ENCODE measurements at places on chromosomes 4 and X.

DNA sequence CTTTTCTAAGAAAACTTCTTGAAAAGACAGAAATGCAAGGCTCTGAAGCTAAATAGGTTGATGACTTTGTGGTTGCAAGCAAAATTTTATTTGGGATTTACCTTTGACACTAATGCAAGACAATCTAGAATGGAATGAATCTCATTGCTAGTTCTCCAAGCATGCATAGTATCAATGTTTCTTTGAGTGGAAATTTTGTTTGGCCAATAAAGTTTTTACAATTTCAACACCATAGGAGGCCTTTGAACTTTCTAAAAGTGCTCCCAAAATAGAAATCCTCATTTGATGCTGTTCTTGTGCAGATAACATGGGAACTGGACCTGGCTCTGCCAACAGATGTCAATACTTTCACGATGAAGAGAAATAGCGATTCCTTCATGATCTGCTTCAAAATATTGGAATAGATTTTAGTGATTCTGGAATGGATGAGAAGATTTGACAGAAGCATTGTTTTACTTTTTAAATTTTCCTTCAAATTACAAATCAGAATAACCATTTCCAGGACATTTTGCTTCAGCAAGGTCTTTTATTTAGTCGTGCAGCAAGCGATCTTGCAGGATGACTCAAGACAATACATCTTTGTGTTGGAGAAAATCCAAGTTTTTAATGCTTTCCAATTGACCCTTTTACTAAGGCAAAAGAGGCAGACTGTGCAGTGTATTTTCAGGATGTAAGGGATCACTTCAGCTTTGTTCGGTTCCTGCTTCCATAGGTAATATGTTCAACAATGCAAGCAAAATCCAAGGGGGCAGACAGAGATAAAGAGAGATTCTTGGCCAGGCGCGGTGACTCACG lies 51.7 kb upstream of the OTUD4 start:
- no peaks in the 10 kb centered on the region for H3K27me3 ChIP-seq
- DNase-seq = peak; percentile 54
- no peak overlapping the region for H3K27ac ChIP-seq
- H3K4me3 ChIP-seq = no peak overlapping the region
- H3K4me1 ChIP-seq = 0 out of 2 replicates have a peak, but pooled peaks cover 5% of the 10 kb centered on the region

- peak; percentile 20 for DNase-seq
- H3K27ac ChIP-seq = no peak overlapping the region
- no peaks in the 10 kb centered on the region for H3K36me3 ChIP-seq
Observed at GRCh38 chr4:114563536-114564315, 34.9 kb upstream of the UGT8 start.

- no peaks in the 10 kb centered on the region for H3K36me3 ChIP-seq
- no peak overlapping the region for H3K4me3 ChIP-seq
- DNase-seq = no peak
- H3K27me3 ChIP-seq = peaks cover 22% of the 10 kb centered on the region
Observed at GRCh38 chr4:186545436-186545835, 9.9 kb downstream of the MTNR1A start.

DNA sequence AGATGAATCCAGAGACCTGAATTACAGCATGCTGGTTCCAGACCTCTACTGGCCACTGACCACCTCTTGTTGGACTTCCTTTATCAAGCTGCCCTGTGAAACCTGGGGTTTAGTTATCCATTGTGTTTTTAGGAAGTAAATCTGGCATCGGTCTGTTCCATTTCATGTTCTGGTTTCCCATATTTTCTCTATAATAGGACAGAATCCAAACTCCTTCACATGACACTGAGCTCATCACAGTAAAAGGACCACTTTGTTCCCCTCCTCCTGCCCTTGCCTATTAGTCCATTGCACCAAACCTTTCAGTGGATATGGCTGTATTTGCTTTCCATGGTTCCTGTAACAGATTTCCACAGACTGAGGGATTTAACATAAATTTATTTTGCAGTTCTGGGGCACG lies 4.0 kb downstream of the MFAP3L start:
- no peak overlapping the region for H3K27ac ChIP-seq
- no peak overlapping the region for H3K4me3 ChIP-seq
- H3K27me3 ChIP-seq = peaks cover 26% of the 10 kb centered on the region
- no peaks in the 10 kb centered on the region for H3K4me1 ChIP-seq

GRCh38 chr4:45183905-45184304 lies 457.5 kb upstream of the GNPDA2 start:
- H3K4me1 ChIP-seq = no peaks in the 10 kb centered on the region
- H3K27me3 ChIP-seq = no peaks in the 10 kb centered on the region
- DNase-seq = no peak

- no peak overlapping the region for H3K4me3 ChIP-seq
- no peaks in the 10 kb centered on the region for H3K36me3 ChIP-seq
- H3K27me3 ChIP-seq = no peaks in the 10 kb centered on the region
- H3K4me1 ChIP-seq = peaks cover 3% of the 10 kb centered on the region
Observed at GRCh38 chrX:3609810-3610209, 103.6 kb downstream of the PRKX start.

- H3K27me3 ChIP-seq = no peaks in the 10 kb centered on the region
- peaks cover 18% of the 10 kb centered on the region for H3K4me1 ChIP-seq
- no peak overlapping the region for H3K27ac ChIP-seq
Observed at GRCh38 chr4:65046192-65047133, 623.8 kb downstream of the EPHA5 start.

DNA sequence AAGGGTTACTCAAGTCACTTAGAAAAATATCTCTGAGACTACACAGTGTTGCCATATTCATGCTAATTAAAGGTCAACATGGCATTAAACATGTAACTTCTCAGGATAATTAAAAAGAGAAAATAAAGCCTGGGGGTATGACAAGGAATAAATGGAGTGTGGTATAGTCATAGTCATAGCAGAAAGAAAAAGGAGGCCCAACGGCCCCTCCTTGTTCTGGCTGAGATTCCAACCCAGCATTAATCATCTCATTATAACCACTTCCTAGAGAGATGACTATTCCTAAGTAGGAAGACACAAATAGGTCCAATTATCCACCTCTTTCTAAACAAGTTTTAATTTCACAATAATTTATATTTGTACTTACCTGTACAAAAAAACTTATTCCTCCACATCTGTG lies 778.4 kb upstream of the AADAT start:
- peak; percentile 32 for DNase-seq
- no peaks in the 10 kb centered on the region for H3K36me3 ChIP-seq
- H3K4me3 ChIP-seq = no peak overlapping the region
- H3K27me3 ChIP-seq = no peaks in the 10 kb centered on the region
- no peak overlapping the region for H3K27ac ChIP-seq
- no peaks in the 10 kb centered on the region for H3K4me1 ChIP-seq

DNA sequence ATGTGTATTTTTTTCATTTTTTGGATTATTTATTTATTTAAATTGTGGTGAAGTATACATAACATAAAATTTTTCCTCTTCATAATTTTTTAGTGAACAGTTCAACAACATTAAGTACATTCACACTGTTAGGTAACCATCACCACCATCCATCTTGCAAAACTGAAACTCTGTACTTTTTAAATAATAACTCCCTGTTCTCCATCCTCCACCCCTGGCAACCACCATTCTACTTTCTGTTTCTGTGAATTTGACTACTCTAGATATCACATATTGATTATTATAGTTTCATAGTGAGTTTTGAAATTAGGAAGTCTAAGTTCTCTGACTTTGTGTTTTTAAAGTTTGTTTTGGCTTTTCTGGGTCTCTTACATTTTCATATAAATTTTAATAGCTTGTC lies 89.3 kb upstream of the STX18 start:
- no peaks in the 10 kb centered on the region for H3K4me1 ChIP-seq
- no peak overlapping the region for H3K27ac ChIP-seq
- H3K27me3 ChIP-seq = no peaks in the 10 kb centered on the region
- no peaks in the 10 kb centered on the region for H3K36me3 ChIP-seq
- DNase-seq = no peak

DNA sequence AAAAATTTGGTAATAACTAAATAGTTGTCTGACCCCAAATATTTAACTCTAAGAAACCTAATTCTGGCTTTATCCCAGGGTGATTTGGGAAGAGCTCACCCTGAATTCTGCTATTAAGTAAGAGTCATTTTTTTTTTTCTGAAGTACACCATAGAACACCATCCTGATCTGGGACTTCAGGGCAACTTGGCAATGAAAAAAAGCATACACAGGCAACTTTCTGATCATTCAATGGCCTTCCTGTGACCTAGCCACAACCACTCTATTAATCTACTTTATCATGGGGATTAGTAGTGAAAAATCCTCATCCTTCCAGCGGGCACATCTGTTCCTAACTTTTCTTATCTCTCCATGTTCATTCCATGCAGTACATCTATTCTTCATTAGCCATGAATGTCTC lies 333.2 kb upstream of the MAD2L1 start:
- no peaks in the 10 kb centered on the region for H3K4me1 ChIP-seq
- DNase-seq = no peak
- no peak overlapping the region for H3K4me3 ChIP-seq
- no peaks in the 10 kb centered on the region for H3K36me3 ChIP-seq
- H3K27me3 ChIP-seq = no peaks in the 10 kb centered on the region

GRCh38 chr4:92988301-92988700 lies 684.5 kb downstream of the GRID2 start:
- DNase-seq = no peak
- no peaks in the 10 kb centered on the region for H3K27me3 ChIP-seq
- no peaks in the 10 kb centered on the region for H3K36me3 ChIP-seq
- no peak overlapping the region for H3K27ac ChIP-seq
- peaks cover 10% of the 10 kb centered on the region for H3K4me1 ChIP-seq

- no peaks in the 10 kb centered on the region for H3K4me1 ChIP-seq
- no peak overlapping the region for H3K27ac ChIP-seq
- DNase-seq = no peak
- no peaks in the 10 kb centered on the region for H3K27me3 ChIP-seq
Observed at GRCh38 chr4:2830632-2831610, 12.7 kb upstream of the ADD1 start.

DNA sequence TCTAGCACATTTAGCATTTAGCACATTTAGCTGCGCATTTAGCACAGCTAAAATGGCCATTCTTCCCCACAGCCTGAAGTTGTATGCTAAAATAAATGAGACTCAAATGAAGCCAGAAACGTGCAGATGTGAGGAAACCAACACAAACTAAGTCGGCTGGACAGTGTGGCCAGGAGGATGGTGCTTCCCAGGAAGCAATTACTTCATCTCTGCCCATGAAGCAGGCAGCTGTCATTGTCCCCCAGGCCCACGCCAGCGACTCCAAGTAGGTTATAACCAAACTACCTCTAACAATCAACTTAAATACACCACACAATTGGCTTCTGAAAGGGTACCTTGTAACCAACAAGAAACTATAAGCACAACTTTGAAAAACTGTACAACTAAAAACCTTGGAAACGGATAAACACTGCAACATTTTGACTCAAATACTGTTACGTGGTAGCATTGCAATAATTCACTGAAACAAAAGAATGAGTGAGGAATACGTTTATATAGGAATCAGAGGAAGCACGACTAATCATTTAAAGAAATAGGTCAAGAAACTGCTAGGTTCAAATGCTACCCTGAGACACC lies 39.2 kb downstream of the AFAP1 start:
- H3K27me3 ChIP-seq = no peaks in the 10 kb centered on the region
- H3K4me1 ChIP-seq = peaks cover 6% of the 10 kb centered on the region
- H3K36me3 ChIP-seq = peaks cover 3% of the 10 kb centered on the region
- no peak overlapping the region for H3K4me3 ChIP-seq

GRCh38 chr4:55730280-55730931 lies 89.2 kb upstream of the EXOC1L start:
- H3K27me3 ChIP-seq = no peaks in the 10 kb centered on the region
- no peak overlapping the region for H3K27ac ChIP-seq
- no peaks in the 10 kb centered on the region for H3K36me3 ChIP-seq

DNA sequence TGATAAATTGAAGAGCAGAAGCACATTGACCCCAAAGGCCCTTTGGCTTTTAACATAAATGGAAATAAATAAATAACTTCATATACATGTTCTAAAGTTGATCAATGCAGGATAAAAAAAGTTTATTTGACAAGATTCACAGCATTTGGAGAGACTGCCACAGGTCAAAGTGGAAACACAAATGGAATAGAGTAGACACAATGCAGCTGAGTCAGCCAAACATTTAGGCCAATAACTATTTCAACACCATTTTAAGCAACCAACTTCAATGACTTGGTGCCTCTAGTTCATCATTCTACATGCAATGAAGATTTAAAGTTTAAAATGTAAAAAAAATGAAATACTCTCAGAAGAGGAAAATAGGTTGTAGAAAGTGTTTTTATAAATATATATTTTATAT lies 365.2 kb downstream of the FAT4 start:
- no peak overlapping the region for H3K27ac ChIP-seq
- H3K27me3 ChIP-seq = no peaks in the 10 kb centered on the region
- H3K4me1 ChIP-seq = no peaks in the 10 kb centered on the region
- H3K4me3 ChIP-seq = no peak overlapping the region

DNA sequence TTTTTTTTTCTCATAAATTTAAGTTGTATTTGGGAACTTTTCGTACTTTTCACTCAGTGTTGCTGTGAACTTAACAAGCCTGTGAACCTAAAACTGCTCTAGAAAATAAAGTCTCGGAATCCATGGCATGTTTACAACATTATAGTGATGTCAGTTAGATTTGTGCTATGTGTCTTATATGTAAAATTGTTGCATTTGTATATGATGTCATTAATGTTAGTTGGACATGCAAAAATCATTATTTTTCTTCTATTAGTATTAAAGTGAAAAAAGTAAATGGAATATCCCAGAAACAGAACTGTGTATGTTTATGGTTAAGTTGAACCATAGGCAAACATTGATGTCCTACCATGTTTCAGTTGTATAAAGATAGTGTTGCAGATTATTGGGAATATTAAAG lies 85.2 kb downstream of the STIM2 start:
- no peaks in the 10 kb centered on the region for H3K27me3 ChIP-seq
- no peak for DNase-seq
- no peaks in the 10 kb centered on the region for H3K36me3 ChIP-seq
- no peak overlapping the region for H3K27ac ChIP-seq
- H3K4me1 ChIP-seq = no peaks in the 10 kb centered on the region

DNA sequence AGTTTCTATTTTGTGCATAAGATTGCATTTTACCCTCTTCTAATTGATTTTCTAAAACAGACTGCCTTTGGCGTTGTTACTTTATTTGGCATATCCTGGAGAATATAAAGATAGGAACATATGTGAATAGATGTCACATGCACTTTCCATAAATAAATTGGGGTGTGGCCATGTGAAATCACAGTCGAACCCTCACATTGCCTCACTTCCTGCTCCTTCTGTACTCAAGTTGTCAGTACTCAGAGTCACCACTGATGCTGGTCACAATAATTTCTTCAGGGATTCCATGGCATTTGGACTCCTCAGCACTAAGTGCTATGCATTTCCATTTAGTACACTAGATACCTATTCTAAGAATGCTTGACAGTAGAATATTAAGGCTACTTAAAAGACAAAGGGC lies 1.4 kb upstream of the EMCN start:
- H3K27ac ChIP-seq = no peak overlapping the region
- no peaks in the 10 kb centered on the region for H3K4me1 ChIP-seq
- H3K27me3 ChIP-seq = no peaks in the 10 kb centered on the region
- DNase-seq = no peak
- no peak overlapping the region for H3K4me3 ChIP-seq
- H3K36me3 ChIP-seq = no peaks in the 10 kb centered on the region

- DNase-seq = no peak
- no peaks in the 10 kb centered on the region for H3K27me3 ChIP-seq
- H3K4me1 ChIP-seq = no peaks in the 10 kb centered on the region
- no peak overlapping the region for H3K4me3 ChIP-seq
- H3K27ac ChIP-seq = no peak overlapping the region
Observed at GRCh38 chrX:1181170-1181569, 31.3 kb downstream of the CRLF2 start.

Data from PC-3 (cell line).